Activated effector memory CD4-positive, alpha-beta T cell treated with anti-CD3 and anti-CD28 coated beads, Interleukin-2, amount 50 U/mL, for 16 hours (primary cell): ENCODE measurements at places on chromosomes 3 and 15.

DNA sequence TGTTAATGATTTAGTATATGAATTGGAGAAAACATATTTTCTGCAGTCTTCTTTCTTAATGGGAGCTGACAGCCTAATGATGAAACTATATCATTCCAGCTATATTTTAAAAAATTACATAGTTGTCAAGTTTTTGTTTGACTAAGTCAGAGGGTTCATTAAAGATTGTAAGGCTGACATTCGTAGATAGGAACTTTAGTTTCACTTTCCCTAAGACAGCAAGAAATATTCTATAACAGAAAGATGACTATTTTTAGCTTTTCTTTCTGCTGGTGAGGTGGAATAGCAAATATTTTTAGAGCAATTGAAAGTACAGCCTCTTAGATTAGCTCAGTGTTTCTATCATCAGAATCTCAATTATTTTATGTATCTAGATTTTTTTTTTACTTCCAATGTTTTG is 60.2 kb downstream of the PIAS1 start:
- DNase-seq = no peak

DNA sequence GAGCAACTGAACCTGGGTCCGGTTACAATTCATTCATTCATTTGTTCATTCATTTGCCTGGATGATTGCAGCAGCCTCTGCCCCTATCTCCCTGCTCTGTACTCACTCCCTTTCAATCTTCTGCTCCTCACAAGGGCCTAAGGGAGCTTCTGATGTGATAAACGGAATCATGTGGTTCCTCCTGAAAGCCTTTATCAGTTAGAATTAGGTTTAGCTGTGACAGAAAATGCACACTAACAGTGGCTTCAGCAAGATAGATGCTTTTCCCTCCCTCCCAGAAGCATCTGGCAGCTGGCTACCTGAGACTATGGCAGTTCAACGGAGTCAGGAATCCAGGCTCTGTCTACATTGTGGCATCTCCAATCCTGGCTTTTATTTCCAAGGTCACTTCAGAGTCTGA is 196.0 kb downstream of the ADAMTS9 start:
- no peak for DNase-seq

GRCh38 chr3:124784686-124785382 is 54.6 kb downstream of the UMPS start:
- DNase-seq = no peak

DNA sequence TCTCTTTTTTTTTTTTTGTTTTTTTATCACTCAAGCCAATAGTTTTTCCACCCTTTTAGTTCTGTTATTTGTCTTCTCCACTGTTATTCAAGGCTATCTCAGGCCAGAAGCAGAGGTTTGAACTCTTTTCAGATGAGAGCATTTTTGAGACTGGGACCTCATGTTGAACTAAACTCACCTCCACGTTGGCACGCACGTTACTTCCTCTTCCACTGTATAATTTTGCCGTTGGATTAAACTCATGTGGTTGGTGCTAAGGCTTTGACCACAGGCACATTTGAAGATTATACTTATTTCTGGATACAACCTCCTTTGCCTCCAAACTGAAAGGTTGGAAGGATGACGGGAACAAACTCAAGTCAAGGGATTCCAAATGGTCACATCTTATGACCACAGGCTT is 501.3 kb upstream of the TPRG1 start:
- no peak for DNase-seq

DNA sequence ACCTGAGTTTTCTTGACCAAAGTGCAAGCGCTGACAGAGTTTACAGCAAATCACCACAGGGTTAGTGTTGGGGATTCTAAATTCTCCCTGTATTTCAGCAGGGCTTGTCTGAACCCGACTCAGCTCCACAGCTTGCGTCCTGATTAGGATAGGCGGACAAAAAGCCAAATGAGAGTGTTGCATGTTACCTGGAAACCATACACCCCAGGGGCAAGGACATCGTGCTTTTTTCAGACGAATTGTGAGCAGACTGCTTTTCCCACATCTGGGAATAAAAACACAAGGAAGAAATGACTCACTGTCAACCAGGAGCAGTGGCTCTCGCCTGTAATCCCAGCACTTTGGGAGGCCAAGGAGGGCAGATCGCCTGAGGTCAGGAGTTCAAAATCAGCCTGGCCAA is 3.0 kb downstream of the DZIP1L start:
- no peak for DNase-seq

GRCh38 chr15:69104050-69104750 is 56.2 kb upstream of the GLCE start:
- DNase-seq = no peak

DNA sequence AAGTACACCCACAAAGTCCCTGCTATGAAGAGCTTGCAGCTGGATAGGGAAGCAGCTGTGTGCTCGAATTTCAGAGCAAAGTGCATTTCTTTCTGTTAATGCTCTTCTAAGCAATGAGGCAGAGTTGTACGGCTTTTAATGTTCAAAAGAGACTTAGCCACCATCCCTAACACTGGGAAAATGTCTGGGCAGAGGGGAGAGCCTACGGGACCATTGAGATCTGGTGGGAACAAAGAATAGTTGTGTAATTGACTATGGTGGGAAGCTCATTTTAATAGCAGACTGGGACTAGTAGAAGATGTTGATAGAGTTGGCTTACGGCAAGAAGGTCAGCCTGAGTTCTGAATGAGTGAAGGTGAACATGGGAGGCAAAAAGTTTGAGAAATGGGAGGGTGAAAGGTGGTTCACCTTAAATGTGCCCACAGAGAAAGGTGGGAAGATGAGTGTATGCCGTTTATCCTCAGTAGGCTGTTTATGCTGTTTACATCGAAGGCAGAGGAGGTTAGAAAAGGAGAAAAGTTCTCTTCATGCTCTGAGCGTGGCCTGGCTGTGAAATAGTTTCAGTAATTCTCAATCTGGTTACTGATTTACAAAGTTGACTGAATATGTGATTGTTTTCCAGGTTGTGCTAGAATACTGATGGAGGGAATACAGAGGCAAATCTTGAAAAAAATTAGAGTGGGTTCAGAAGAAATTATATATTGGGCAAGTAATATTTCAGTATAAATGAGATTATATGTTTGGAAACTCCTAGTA is 22.9 kb upstream of the UTS2B start:
- DNase-seq = no peak

DNA sequence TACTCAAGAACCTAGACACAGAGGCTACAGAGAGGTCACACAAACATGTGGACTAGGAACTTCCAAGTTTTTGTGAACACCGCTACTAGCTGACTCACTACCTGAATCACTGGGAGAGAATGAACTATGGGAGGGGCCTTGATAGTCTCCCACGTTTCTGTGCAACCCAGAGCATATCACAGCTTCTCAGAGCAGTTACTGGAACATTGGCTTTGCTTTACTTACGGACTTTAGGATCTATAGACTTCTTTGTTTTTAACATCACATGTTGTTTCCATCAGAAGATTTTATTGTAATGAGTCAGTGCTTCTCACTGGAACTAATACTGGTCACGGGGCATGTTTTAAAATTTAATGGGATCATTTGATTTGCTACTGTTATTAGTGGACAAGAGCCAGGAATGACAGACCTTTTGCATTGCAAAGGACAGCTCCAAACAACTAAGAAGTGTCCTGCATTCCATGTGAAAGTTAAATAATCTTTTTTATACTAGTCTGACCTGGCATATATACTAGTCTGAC is 35.6 kb downstream of the RTP4 start:
- DNase-seq = no peak

DNA sequence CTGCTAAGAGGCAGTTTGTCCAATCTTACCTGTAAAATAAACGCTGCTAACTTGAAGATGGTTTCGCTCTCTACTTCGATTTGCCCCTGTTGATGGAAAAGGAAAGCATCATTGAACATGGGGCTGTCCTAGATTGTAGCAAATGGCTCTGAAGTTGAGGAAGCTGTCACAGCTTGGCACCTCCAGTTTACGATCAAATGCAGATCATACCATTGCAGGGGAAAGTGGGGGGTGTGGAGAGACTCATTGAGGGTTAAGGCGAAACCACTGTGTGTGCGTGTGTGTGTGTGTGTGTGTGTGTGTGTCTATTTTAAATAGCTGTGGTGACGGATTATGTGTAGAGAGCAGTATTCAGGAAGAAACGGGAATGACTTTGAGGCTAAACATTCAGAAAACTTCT is 127.6 kb upstream of the LMOD3 start:
- DNase-seq = peak; percentile 77

- peak; percentile 66 for DNase-seq
These were observed 176.2 kb downstream of the P3H2 start for GRCh38 chr3:189944285-189945145.

GRCh38 chr3:117074826-117075225 is 365.2 kb downstream of the TUSC7 start:
- DNase-seq = no peak

- DNase-seq = no peak
These were observed 53.1 kb upstream of the GK5 start for GRCh38 chr3:142278451-142278850.

DNA sequence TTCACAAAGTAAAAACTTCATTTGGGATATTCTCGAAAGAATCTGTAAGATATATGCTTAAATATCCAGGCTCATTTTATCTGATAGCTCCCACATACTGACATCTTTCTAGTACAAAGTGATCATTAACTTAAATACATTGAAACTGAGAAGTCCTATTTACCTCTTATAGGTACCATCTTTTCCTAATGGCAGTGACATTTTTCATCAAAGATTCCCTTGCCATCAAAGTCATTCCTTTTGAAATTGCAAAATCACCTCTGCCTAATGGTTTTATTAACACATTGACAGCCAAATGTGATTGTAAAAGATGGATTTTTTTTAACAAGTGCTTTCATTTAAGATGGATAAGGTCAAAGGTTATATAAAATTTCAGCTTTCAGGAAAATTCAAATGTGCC is 346.6 kb downstream of the MFSD1 start:
- DNase-seq = no peak

GRCh38 chr15:95626501-95627361 is 703.8 kb upstream of the NR2F2 start:
- no peak for DNase-seq

DNA sequence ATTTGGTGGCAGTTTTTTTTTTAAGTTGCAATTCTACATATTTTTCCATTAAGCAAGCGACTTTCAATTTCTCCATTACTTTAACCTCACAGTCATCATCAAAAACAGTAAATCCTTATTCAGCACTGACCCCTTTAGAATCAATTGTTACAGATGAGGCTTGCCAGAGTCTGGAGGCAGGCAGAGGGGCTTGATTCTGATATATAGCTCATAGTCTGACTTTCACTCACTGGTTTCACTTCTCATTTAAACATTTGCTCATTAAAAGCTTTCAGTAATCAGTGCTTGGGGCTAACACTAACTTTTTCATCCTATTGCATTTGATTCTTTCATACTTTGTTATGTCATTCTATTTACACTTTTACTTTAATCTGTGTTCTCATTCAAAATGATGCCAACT is 88.4 kb downstream of the PYDC2 start:
- DNase-seq = no peak
